ENCODE measurements at places on chromosomes 6 and 20.

GRCh38 chr20:17664025-17664633 is 17.9 kb downstream of the RRBP1 start:
- DNase-seq, result no peak

DNA sequence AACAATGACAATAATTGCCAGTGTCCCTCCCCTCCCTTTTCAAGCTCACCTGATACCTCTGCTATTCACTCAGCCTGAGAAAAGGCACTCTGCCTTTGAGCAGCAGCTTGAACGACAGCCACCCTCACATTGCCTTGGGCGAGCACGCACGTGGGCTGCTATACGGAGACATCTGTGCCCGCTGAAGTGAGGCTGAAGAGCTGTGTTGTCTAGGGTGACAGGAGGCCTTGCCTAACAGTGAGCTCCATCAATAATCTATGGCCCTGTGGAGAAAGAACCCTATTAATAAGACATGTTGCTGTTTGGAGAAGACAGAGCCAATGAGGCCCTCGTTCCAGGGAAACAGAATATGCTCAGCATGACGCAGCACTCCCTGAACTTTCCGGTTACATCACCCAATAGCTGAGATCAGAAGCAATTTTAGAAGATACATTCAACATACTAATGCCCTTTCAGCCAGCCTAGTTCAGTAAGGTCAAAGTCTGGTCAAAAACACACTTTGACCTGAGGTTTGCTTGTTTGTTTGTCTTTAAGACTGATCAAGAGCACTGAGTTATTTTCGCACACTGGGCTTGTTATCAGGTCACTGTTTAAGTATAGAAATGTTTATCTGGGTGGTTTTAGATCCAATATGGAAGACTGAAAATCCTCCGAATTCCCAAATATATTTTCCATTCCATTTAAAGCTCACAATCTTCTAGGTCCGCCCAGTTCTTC is 30.6 kb downstream of the RBM24 start:
- DNase-seq, result no peak

GRCh38 chr6:157462956-157463742 is 82.2 kb downstream of the ZDHHC14 start:
- DNase-seq, result no peak

- no peak for DNase-seq
Observed at GRCh38 chr6:93222071-93222851, 197.1 kb downstream of the EPHA7 start.

GRCh38 chr6:153625089-153625488 is 414.0 kb upstream of the OPRM1 start:
- DNase-seq, result no peak

DNA sequence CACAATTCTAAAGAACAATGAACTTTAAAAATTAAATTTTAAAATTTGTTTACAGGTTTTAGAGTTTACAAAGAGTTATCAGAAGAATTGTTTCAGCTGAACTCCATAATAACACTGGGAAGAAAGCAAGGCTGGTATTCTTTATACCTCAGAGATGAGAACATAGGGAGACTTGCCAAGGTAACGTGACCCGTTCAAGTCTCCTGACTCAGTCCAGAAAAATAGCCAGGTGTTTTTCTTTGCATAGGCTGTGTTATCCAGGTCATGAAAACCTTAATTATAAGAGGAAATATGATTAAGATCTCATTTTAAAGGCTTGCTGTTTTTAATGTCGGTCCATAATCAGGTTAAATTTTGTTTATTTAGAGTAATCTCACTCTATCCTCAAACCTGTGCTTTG is 8.5 kb upstream of the C6orf141 start:
- no peak for DNase-seq

DNA sequence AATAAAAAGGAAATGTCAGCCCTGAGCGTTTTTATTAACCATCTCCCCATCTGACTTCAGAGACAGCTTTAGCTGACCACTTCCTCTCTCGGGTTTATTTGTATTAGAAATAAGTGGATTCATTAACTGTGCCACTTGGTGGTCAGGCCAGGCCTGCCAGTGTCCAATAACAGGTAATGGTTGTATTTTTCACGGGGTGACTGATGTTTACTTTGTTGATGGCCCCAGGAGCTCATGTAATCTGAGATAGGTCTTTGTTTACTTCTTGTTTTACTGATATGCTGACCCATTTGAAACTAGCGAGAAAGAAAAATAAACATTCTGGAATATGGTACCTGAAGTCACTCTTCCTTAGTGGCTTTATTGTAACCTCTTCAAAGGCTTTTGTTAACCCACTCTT is 504.3 kb upstream of the SLC35B3 start:
- no peak for DNase-seq

DNA sequence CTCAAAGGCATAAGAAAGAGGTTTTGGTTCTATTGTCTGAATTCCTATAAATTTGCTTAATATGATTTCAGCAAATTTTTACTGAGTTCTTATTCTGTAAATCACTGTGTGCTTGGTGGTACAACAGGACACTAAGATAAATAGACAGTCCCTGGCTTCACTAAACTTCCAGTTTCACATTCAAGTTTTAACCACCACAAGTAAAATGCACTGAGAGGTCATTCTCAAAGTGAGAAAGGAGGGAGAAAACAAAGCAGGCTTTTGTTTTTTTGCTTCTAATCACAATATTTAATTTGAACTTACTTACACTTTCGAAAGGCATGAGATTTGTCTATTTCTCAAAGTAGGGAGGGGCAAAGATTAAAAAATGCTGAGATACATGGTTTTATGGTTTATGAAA is 445.7 kb downstream of the CDC5L start:
- DNase-seq, result no peak

All from glomerular endothelial cell (primary cell).